Amniotic stem cell (primary cell): ENCODE measurements at places on chromosomes 4 and X.
A peak's percentile ranks its signal among the peaks of the same experiment; 100 is the strongest.

DNA sequence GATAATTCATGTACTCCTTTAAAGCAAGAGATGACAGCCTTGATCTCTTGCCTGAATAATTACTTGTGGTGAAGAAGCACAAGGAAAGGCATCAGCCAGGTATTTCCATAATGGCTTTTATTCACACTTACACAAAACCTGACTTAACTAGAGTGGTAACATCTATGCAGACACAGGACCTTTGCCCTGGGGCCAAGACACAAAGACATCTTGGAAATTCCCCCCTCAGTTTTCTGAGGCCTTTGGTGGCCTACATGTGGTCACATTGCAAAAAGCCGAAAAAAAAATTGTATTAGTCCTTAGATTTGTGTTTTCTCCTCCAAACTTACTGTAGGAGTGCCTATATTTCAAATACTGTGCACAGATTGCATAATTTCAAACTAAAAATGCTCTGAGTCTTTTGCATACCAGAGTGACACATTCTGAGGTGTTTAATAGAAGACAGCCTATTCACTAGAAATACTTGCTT, 172.4 kb downstream of the PDGFC start:
- DNase-seq, result no peak

GRCh38 chr4:98446499-98447375, 185.6 kb downstream of the RAP1GDS1 start:
- DNase-seq, result no peak

GRCh38 chr4:113764720-113765264, 3.3 kb upstream of the CAMK2D start:
- DNase-seq, result no peak

- DNase-seq, result no peak
Measured at GRCh38 chrX:68431836-68432235, 1.5 kb downstream of the OPHN1 start.

- no peak for DNase-seq
Measured at GRCh38 chrX:133185938-133186337, 32.2 kb downstream of the TFDP3 start.

- no peak for DNase-seq
Measured at GRCh38 chr4:13906727-13907126, 279.2 kb upstream of the BOD1L1 start.

GRCh38 chr4:104475652-104476051, 19.0 kb downstream of the CXXC4 start:
- DNase-seq, result no peak

DNA sequence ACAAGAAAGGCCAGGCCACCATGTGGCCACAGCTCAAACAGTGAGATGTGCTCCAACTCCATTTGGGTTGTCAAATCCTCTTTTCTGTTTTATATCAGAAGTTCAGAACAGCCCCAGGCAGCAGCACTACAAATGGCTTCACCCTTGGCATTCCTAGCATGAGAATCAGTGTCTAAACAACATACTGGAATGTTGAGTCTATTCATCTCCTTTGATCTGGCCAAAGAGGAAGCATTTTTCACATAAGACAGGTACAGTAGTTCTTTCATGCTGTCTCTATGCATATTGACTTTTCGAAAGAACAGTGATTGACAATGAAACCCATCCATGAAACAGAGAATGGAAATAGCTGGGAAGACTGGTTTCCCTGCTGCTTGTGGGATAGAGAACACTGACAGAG, 289.5 kb downstream of the USP46 start:
- no peak for DNase-seq

- DNase-seq, result peak; percentile 71
Measured at GRCh38 chrX:81121513-81122363, 80.0 kb downstream of the HMGN5 start.

DNA sequence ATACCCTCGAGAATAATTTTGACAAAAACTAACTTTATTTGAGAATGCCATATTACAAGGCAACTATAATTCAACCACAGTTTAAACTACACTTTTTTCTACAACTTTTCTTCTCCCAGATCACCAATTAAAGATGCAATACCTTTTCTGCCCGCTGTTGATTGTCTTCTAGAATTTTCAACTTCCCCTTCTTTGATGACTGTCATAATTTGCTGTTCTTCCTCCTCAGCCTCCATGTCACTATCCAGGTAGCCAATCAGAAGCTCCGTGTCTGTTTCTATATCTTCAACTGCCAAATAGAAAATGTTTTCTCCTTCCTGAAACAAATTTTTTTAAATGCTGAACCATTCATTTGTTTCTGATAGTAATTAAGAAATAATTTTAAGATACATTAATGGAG, 101.5 kb downstream of the PRDM5 start:
- DNase-seq, result no peak

GRCh38 chr4:48483006-48483776, at the start of gene SLC10A4:
SLC10A4 (plus strand) TSS chr4:48483343; CDS start chr4:48483562, 219 bp downstream.
- DNase-seq, result no peak

GRCh38 chr4:142367418-142368180, 478.5 kb downstream of the INPP4B start:
- DNase-seq, result no peak
